Right renal cortex interstitium (tissue), 3 donors: ENCODE measurements at places on chromosomes 7 and 10.

GRCh38 chr10:8584666-8585065 is 530.2 kb downstream of the GATA3 start:
- DNase-seq, result no peak

DNA sequence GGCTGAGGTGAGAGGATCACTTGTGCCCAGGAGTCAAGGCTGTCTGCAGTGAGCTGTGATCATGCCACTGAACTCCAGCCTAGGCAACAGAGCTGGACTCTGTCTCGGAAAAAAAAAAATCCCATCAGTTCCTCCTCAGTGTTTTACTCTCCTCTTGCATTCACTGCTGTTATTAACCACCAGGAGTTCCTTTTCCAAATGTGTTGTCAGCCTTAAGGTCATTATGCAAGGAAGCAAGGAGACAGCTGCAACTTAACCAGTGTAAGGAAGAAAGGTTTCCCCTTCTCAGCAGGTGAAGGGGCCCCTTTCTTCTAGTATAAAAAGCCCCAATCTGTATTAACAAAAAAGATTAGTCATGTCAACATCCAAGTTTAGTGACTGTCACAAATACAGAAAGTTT is 86.6 kb upstream of the LEP start:
- DNase-seq, result no peak

DNA sequence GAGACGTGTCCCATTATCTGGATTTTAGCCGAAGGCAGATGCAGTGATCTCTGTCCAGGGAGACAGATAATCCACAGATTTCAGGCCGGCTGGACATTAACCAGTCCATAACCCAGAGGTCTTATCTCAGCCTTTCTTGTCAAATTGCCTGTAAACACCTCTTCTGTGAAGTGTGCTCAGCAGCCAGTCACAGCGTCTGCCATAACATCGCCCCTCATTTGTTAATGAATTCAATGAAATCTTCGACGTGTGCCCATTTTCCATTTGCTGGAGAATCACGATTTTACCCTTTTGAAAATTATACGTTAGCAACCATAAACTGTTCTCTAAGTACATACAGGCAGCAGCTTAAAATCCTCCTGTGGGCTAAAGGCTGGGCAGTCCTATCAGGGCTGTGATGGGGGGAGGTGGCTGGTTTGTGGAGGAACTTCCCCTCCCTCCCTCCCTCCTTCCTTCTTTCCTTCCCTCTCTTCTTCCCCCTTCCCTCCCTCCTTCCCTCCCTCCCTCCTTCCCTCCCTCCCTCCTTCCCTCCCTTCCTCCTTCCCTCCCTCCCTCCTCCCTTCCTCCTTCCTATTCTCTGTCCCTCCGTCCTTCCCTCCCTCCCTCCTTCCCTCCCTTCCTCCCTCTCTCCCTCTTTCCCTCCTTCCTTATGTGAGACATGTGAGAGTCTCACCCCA is 26.6 kb upstream of the FAM20C start:
- no peak for DNase-seq

DNA sequence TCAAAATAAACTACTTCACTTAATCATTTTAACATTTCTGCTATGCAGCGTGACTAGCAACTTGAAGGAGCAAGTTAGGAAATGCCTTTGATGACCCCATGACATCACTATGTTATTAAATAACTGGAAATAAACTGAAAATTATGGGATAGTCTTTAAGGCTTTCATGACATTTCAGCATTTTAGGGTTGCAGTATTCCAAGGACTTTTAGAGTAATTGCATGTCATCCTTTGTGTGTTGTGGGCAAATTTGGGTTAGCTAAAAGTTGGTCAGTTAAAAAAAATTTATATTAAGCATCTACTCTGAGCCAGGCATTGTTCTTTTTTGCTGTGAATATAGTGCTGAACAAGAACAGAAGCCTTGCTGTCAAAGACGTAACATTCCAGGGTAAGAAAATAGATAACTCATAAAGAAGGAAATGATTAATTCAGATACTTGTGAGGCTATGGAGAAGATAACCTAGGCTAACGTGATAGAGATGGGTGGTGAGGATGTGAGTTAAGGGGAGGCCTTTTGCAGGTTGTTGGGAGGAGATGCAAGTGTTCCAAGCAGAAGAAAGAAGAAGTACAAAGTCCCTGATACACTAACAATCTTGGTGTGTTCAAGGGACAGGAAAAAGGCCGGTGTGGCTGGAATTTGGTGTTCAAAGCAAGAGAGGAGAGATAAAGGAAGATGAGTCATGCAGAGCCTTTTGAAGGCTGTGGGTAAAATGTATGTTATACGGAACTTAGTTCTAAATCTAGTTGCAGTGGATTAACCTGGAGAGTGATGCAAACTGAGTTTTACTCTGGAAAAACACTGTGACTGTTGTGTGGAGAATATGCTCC is 610.2 kb downstream of the AUTS2 start:
- no peak for DNase-seq

DNA sequence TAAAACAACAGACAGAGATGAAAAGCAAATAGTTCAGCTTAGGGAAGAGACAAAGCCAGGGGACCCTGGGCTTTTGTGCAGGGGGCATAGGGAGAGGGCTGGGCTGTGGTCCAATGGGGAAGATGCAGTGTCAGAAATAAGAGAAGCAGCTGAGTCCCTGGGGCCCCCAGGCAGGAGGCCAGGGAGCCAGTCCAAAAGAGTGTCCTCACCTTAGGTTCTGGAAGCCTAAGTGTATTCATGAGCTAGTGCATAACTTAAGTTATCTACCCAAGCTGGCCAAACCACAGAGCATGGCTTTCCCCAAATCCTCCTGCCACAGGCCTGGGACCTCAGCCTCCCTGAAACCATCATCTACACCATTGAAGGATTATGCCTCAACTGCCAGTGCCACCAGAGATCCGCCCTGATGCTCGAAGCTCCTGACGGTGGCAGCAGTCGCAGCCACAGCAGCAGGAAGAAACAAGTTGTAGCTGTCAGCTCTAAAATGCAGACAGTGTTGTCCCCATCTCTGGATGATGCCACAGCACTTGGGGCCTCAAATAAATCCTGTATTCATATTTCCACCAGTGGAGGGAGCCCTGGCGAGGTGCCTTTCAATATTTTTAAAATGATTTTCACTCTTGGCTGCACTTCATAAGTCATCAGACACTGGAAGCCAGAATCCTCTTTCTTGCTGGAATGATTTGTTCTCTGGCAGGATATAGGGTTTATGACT is 574.6 kb downstream of the GRID1 start:
- DNase-seq, result no peak
